ENCODE measurements at places on chromosomes 13 and 19.

DNA sequence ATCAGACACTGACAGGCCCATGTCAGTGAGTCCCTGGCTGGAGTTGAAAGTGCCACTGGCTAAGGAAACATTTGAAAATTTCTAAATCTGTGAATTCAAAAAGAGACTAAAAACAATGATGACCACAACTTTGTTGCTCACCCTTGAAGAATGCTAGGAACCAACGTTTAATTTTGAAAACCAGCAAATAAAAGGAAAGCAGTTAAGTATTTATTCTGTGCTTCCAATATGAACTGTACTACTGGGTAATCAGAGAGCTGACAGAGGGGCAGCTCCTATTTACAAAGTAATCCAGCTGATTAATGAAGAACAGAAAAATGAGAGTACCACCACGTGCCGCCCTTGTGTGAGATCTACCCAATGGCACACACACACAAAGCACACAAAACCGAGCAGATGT is 44.7 kb upstream of the LATS2 start:
- H3K4me1 ChIP-seq, result peaks cover 8% of the 10 kb centered on the region
- no peak for DNase-seq
- H3K27ac ChIP-seq, result no peak overlapping the region
- H3K27me3 ChIP-seq, result no peaks in the 10 kb centered on the region
- no peak overlapping the region for H3K4me3 ChIP-seq

- no peak overlapping the region for H3K27ac ChIP-seq
- H3K36me3 ChIP-seq, result peaks cover 31% of the 10 kb centered on the region
- no peaks in the 10 kb centered on the region for H3K27me3 ChIP-seq
- no peak overlapping the region for H3K4me3 ChIP-seq
- no peaks in the 10 kb centered on the region for H3K4me1 ChIP-seq
- DNase-seq, result no peak
These were observed 36.2 kb upstream of the LPAR6 start for GRCh38 chr13:48448959-48449614.

GRCh38 chr13:49354719-49355118 is 89.1 kb downstream of the CAB39L start:
- DNase-seq, result no peak
- peaks cover 14% of the 10 kb centered on the region for H3K36me3 ChIP-seq
- no peak overlapping the region for H3K27ac ChIP-seq

GRCh38 chr13:109933476-109933875 is 147.1 kb upstream of the IRS2 start:
- no peaks in the 10 kb centered on the region for H3K36me3 ChIP-seq
- H3K4me3 ChIP-seq, result no peak overlapping the region
- H3K4me1 ChIP-seq, result peaks cover 5% of the 10 kb centered on the region
- no peak for DNase-seq
- no peak overlapping the region for H3K27ac ChIP-seq
- H3K27me3 ChIP-seq, result no peaks in the 10 kb centered on the region

GRCh38 chr13:26517936-26518335 is 39.5 kb upstream of the WASF3 start:
- no peaks in the 10 kb centered on the region for H3K27me3 ChIP-seq
- H3K4me3 ChIP-seq, result no peak overlapping the region
- H3K27ac ChIP-seq, result no peak overlapping the region
- H3K4me1 ChIP-seq, result peaks cover 8% of the 10 kb centered on the region
- DNase-seq, result no peak

DNA sequence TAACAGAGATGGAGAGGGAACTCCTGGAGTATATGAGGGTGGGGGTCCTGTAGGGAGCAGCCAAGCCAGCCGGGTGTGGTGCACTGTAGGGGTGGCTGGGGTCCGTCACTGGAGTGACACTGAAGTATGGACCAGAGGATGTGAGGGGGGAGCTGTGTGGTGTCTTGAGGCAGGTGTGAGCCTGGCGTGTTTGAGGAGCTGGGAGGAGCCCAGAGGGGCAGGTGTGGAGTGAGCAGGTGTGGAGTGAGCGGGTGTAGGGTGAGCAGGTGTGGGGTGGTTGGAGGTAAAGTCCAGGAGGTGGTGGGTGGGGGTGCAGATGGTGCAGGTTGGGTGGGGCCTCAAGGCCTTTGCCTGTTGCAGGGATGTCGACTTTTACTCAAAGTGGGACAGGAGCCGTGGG is 5.9 kb downstream of the B3GNT8 start:
- no peaks in the 10 kb centered on the region for H3K36me3 ChIP-seq
- no peaks in the 10 kb centered on the region for H3K4me1 ChIP-seq
- DNase-seq, result no peak
- no peak overlapping the region for H3K4me3 ChIP-seq

- H3K4me3 ChIP-seq, result no peak overlapping the region
- no peak for DNase-seq
- no peak overlapping the region for H3K27ac ChIP-seq
These were observed 65.6 kb downstream of the WASF3 start for GRCh38 chr13:26623125-26623524.

DNA sequence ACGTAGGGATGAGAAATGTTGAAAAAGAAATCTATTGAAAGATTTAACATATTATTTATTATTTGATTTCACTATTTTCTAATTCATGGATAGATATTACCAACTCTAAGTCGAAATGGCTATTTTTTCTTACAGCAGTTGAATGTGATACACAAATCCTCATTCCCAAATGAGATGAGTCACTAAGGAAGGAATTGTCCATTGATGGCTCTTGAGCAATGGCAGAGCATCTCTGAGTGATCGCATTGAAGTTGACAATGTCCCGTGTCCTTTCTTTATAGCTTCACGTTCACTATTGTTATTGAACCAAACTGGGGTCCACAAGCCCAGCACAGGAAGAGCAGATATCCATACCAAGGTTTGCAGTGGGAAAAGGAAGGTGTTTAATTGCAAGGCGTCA is 648.3 kb upstream of the SPRY2 start:
- peaks cover 25% of the 10 kb centered on the region for H3K36me3 ChIP-seq
- H3K27ac ChIP-seq, result no peak overlapping the region
- H3K27me3 ChIP-seq, result no peaks in the 10 kb centered on the region
- peaks cover 13% of the 10 kb centered on the region for H3K4me1 ChIP-seq

DNA sequence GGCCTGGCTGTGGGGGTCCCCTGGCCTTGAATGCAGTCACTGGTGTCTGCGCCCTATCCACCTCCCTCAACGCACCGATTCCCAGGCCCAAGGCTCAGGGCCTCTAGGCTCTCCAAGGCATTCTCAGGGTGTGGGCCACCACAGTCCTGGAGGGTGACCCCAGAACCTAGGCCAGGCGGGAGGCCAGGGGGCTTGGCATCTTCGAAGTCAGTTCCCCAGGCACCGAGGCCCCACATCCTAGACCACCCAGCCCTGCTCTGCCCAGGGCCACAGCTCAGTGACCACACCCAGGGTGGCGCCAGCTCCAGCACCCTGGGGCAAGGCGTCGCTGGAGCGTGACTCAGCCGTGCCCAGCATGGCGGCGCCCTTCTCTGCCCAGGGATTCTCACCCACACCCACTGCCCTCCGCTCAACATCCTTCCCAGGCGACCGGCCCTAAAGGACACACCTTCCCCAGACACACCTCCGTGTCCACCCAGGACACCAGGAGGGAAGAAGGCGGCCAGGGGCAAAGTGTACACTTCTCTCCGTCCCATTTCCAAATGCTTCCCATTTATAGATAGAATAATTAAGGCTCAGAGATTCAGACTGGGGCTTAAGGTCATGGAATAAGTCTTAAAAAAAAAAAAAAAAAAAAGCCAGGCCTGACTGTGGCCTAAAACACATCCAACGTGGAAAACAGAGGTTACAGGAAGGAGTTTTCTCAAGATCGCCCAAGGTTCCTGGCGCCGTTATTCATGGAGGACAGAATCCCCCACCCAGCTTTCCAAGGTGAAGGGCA is 36.4 kb upstream of the NANOS3 start:
- H3K36me3 ChIP-seq, result no peaks in the 10 kb centered on the region
- peak overlapping the region; percentile 91 for H3K4me3 ChIP-seq
- H3K27me3 ChIP-seq, result no peaks in the 10 kb centered on the region

- peaks cover 48% of the 10 kb centered on the region for H3K27me3 ChIP-seq
- H3K4me3 ChIP-seq, result no peak overlapping the region
- peaks cover 23% of the 10 kb centered on the region for H3K36me3 ChIP-seq
These were observed 25.0 kb upstream of the SMAD9 start for GRCh38 chr13:36945078-36945477.

DNA sequence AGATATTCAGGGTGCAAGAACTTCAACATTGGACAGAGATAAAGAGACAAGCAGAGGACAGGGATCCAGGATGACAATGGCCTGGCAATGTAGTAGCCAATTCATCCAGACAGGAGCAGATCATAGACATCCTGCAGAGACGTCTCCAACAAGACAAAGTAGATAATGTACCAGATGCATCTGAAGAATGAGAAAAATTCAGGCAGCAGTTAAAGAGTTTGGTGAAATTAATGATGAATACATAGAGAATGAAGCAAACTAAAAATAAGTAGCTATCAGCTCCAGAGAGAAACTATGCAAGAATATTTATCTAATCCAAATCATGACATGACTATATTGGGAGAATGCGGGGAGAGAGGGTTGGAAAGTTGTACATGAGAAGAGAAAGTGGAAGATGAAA is 278.4 kb upstream of the DACH1 start:
- no peaks in the 10 kb centered on the region for H3K27me3 ChIP-seq
- H3K36me3 ChIP-seq, result no peaks in the 10 kb centered on the region
- no peak overlapping the region for H3K27ac ChIP-seq
- H3K4me1 ChIP-seq, result no peaks in the 10 kb centered on the region
- DNase-seq, result no peak

- peaks cover 20% of the 10 kb centered on the region for H3K36me3 ChIP-seq
- no peak overlapping the region for H3K4me3 ChIP-seq
- no peak for DNase-seq
- no peaks in the 10 kb centered on the region for H3K27me3 ChIP-seq
- no peak overlapping the region for H3K27ac ChIP-seq
These were observed 405.5 kb downstream of the EFNB2 start for GRCh38 chr13:106129993-106130392.

- no peaks in the 10 kb centered on the region for H3K4me1 ChIP-seq
- peaks cover 5% of the 10 kb centered on the region for H3K27me3 ChIP-seq
- no peak for DNase-seq
- no peaks in the 10 kb centered on the region for H3K36me3 ChIP-seq
- H3K4me3 ChIP-seq, result no peak overlapping the region
These were observed 102.5 kb downstream of the FLT1 start for GRCh38 chr13:28392428-28392827.

DNA sequence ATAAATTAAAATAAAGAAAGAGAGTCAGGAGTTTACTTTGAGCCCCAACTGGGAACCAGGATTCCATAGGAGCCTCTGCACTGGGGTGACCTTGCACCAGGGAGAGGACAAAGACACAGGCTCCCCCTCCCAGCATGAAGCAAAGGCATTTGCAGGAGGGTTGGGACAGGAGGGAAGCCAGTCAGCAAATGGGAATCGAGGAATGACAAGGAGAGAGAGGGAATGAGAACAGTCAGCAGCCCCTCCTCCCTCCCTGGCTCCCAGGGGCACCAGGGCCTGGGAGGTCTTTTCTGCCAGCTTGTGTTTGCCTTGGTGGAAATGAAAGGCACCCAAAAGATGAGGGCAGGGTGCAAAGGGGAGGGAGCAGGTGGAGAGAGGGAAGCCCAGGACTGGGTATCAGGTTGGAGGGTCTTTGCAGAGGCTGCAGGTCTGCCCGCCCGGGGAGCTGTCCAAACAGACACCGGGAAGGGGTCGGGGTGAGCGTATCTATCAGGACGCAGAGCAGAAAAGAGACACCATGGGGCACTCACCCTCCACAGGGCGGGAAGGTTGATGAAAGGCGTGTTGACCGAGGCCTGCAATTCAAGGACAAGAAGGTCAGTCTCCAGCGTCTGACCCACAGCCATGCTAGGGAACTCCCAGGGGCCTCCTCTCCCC is 3.8 kb downstream of the SBSN start:
- no peaks in the 10 kb centered on the region for H3K36me3 ChIP-seq
- peaks cover 24% of the 10 kb centered on the region for H3K4me1 ChIP-seq
- H3K27me3 ChIP-seq, result peaks cover 2% of the 10 kb centered on the region
- no peak overlapping the region for H3K27ac ChIP-seq
- no peak for DNase-seq

DNA sequence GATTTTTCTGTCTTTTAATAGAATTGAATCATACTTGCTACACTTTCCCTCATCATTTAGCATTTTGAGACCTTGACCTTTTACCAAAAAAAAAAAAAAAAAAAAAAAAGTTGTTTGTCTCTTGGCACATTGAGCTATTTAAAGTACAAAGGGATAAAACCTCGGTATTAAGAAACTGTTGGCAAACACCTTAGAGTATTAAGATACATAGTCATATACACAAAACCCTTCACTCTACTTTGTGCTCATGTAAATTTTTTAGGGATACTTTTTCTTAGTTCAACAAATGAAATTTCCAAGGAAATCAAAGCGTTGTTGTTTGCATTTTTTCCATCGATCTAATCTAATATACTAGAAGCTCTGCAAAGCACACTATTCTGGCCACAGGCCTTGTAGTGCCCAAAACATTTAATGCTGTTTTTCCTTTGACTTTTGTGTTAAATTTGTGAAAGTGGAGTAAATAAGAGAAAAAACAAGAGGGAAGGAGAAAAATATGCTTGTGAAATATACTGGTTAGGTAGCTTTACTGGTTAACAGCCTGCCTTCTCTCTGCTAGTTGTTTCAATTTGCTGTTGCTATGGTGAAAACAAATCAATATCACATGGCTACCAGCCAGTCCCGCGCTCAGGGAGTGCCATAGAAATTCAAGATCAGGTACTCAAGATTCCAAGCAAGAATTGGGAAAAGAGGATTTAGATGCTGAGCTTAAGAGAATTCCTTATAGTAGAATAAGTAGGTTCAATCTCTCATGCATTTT is 2.6 kb downstream of the MBNL2 start:
- H3K4me1 ChIP-seq, result peaks cover 70% of the 10 kb centered on the region
- H3K27ac ChIP-seq, result peak overlapping the region; percentile 76

DNA sequence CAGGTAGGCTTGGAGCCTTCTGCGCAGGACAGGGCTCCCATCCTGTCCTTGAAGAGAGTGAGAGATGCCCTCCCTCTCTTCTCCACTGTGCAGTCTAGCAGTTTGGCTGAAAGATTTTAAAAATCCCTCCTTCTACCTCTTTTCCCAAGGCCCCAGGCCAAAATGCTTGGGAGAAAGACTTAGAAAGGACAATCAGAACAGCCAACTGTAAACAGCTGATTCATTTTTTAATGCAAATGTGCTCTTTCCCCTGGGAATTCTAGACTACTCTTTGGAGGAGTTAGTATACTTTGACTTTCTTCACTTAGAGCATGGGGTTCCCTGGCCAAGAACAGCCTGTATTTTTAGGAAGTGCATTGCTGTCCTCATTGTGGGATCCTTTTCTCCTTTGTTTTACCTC is 398.9 kb downstream of the GPC6 start:
- H3K4me1 ChIP-seq, result no peaks in the 10 kb centered on the region
- no peak for DNase-seq
- H3K36me3 ChIP-seq, result no peaks in the 10 kb centered on the region
- H3K4me3 ChIP-seq, result no peak overlapping the region
- H3K27me3 ChIP-seq, result no peaks in the 10 kb centered on the region

DNA sequence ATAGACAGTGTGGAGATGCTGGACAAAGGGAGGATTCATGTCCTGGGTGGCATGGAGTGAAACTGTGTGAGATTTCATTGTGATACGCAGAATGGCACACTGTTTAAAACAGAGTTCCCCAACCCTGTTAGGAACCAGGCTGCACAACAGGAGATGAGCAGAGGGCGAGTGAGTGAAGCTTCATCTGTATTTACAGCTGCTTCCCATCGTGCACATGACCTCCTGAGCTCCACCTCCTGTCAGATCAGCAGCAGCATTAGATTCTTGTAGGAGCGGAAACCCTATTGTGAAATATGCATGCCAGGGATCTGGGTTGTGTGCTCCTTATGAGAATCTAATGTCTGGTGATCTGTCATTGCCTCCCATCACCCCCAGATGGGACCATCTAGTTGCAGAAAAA is 72.5 kb downstream of the RAP2A start:
- H3K4me1 ChIP-seq, result peaks cover 5% of the 10 kb centered on the region
- no peak for DNase-seq
- no peak overlapping the region for H3K4me3 ChIP-seq
- no peaks in the 10 kb centered on the region for H3K36me3 ChIP-seq
- H3K27me3 ChIP-seq, result no peaks in the 10 kb centered on the region

- no peaks in the 10 kb centered on the region for H3K36me3 ChIP-seq
- H3K27ac ChIP-seq, result no peak overlapping the region
- no peaks in the 10 kb centered on the region for H3K27me3 ChIP-seq
- no peak overlapping the region for H3K4me3 ChIP-seq
These were observed 96.8 kb downstream of the RGCC start for GRCh38 chr13:41554180-41554579.

Data from neural crest cell (in vitro differentiated cells).